ENCODE measurements at places on chromosomes 3 and 15. TPM values are rescaled to one million over a fixed set of nuclear protein-coding genes. Genes with fewer than 3 reads are reported as not detected.

- DNase-seq = no peak
Measured at GRCh38 chr3:102400142-102400541, 34.7 kb upstream of the ZPLD1 start.

- no peak for DNase-seq
Measured at GRCh38 chr3:116815831-116816588, 106.4 kb downstream of the TUSC7 start.

DNA sequence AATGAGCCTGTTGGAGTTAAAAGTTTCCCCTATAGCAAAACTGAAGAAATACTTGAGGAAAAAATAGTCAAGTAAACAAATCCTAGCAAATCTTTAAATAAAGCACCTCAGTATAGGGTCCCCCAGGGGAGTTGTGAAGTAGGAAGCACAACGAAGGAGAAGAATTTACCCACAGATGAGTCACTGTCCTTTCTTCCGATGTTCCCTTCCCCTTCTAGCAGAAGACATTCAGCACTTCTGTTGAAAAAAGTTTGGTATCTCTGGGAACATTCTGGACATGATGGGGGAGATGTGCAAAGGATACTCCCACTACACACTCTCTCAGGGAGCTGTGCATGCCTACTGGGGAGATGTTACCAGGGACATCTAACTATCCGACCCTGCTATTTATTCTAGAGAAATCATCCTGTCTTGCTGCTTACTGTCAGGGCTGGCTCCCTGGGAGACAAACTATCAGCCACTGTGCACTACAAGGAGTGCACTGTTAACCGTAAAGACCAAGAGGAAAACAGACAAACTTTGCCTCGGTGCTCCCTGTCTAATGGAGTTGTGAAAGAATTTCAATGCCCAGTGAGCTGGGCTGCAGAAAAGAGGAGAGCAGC, 93.8 kb downstream of the RFTN1 start:
- DNase-seq = no peak

DNA sequence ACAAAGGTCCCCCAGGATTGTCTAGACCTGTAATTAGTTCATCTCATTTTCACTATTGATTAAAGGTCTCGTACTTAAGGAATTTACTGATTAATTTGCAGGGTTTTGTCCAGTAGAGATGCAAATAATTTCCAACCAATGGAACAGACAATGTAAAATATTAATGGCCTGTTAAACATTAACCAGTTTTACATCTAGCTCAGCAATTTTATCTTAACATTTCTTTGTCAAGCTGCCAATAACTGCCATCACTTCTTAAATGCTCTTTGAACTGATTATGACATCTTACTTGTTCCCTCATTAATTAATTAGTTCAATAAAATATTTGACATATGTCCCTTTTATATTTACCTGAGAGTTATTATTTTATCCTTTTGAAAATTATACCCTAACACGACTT, 9.4 kb upstream of the STRIT1 start:
- no peak for DNase-seq

- DNase-seq = no peak
Measured at GRCh38 chr15:69834761-69835160, 263.0 kb downstream of the TLE3 start.

DNA sequence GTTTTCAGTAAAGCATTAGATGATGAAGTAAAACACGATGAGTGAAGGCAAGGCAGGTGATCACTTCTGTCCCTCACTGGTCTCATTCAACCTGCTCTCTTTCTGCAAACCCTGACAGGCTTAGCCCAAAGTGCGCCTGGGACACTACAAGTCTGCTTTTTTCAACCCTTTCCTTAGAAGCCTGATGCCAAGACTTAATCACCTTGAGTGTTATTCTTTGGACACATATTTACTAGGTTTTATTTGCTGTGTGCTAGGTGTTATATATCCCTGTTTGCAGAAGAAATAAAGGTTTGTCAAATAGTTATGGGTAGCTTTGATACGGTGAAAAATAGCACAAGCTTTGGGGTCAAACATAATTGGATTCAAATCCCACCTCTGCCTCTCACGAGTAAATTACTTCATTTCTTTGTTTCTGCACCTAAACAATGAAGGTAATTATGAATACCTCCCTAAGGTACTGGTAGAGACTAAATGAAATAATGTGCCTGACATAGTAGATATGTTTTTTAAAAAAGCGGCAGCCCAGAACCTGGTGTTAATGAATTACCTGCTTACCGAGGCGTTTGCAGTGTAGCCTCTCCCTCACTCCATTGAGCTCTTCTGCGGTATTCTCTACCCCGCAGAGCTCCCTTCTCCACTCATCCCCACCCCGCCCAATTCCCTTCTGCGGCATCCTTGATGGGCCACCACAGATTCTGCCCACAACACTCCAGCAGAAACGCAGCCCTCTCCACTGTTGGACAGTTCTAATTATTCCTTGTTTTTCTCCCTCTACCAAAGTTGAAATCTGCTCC, 269.0 kb upstream of the TPM1 start:
- DNase-seq = no peak

- DNase-seq = no peak
Measured at GRCh38 chr3:98733812-98734281, 29.3 kb upstream of the ST3GAL6 start.

- DNase-seq = no peak
Measured at GRCh38 chr3:139388821-139389551, 461 bp downstream of the COPB2 start.

Gene PRR20G
- not detected for total RNA-seq

Gene GPR62
- total RNA-seq = 0.16 TPM

Gene SKOR1
- total RNA-seq = 1.8 TPM

Gene SLC22A13
- total RNA-seq = 0.48 TPM

Gene GOLGA8N
- 13.9 TPM for total RNA-seq

Measured in breast epithelium (tissue), 4 donors.